ENCODE measurements at places on chromosomes 11 and 22.

DNA sequence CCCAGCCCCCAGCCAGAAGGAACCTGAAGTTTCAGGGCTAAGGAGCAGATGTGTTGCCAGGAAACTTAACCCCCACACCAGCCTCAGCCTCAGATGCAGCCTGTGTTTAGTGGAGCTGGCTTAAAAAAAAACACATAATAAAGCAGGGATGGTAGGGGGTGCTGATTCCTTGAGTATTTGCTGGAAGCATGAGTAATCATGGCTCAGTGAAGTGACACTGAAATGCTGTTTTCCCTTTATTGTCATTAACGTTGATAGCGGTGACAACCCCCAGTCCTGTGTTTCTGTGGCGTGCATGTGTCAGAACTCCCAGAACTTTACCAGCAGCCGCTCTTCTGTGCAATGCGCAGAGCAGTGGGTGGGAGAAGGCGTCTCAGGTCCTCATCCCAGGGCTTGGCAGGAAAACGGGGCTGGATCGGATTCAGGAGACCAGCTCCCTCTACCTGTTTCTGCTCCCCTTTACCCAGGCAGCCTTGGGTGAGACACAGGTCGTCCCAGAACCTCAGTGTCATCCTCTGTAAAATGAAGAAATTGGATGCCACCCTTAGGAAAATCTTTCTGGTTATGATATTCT, 1282.1 kb downstream of the TBC1D22A start:
- no peak for DNase-seq

GRCh38 chr11:15800111-15800800, 556.1 kb downstream of the SOX6 start:
- no peak for DNase-seq

- DNase-seq, result peak; percentile 33
These were observed 19.6 kb downstream of the MACROD1 start for GRCh38 chr11:64146036-64146955.

GRCh38 chr11:63530021-63530420, 6.6 kb upstream of the PLAAT4 start:
- no peak for DNase-seq

- DNase-seq, result no peak
These were observed 70.7 kb upstream of the E2F8 start for GRCh38 chr11:19311308-19312030.

DNA sequence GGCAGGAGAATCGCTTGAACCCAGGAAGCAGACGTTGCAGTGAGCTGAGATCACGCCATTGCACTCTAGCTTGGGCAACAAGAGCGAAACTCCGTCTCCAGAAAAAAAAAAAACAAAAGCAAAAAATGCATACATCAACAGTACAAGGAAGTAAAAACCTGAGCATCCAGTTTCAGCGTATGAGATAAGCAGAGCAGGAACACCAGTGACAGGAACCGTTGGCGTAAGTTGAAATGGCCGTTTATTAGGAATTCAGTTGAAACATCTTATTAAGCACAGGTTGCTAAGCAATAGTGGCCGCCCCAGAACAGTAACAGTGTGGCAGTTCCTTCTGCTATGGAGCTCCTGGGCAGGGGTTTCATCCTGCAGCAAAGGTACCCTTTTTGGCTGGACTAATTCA, 4.0 kb upstream of the L3MBTL2 start:
- no peak for DNase-seq

GRCh38 chr22:48827268-48827846, 1000.3 kb downstream of the BRD1 start:
- DNase-seq, result no peak

DNA sequence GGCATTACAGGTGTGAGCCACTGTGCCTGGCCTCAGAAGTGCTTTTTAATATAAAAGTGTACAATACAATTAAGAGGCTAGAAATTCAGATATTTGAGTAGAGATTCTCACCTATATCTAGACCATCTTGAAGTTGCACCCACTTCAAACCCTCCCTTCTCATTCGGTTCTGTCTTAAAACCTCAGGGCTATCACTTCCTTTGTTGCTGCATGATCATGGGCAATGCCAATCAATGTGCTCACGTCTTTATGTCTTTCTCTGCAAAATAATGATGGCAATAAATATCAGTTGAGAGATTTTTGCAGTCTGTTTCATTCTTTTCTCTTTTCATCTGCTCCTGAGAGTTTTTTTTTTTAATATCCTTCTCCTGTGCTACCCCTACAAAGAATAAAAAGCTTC, 9.3 kb upstream of the NUP160 start:
- no peak for DNase-seq

- DNase-seq, result peak; percentile 70
These were observed 56.2 kb downstream of the KCNJ4 start for GRCh38 chr22:38398609-38399461.

- no peak for DNase-seq
These were observed 20.3 kb upstream of the TENM4 start for GRCh38 chr11:79461144-79461543.

DNA sequence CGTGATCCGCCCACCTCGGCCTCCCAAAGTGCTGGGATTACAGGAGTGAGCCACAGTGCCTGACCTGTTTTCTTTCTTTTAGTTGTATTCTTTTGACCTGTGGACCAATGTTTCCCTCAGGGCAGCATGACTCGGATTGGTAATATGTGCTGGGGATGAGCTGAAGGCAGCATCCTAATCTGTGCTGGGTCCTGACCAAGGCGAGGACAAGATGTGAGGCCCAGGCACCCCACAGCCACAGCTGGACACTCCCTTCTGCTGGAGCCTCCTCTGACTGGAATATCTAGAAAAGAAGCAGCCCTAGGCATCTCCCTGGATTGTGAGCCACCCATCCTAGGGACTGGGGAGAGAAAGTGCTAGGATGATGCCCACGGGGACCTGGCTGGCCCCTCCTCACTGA, 105.4 kb downstream of the PDE2A start:
- DNase-seq, result no peak

GRCh38 chr11:66842501-66842895, 743 bp upstream of the RCE1 start:
- DNase-seq, result no peak

DNA sequence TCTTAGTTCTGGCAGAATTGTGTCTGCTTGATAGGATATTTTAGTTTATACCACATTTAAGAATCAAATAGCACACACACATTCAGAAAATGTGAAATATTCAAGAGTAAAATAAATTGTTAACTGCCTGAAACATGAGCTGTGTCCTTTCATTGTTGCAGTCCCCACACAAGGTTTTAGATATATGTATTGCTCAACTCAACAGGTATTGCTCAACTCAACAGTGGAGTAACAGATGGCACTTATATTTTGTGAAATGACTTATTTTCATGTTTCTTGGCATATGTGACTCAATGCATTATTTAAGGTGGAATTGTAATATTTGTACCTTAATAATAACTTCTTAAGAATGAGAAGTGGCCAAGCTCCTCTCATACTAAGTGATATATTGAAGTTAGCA, 760.3 kb downstream of the CNTN5 start:
- DNase-seq, result no peak

GRCh38 chr22:27844656-27845591, 43.4 kb upstream of the MN1 start:
- DNase-seq, result no peak

DNA sequence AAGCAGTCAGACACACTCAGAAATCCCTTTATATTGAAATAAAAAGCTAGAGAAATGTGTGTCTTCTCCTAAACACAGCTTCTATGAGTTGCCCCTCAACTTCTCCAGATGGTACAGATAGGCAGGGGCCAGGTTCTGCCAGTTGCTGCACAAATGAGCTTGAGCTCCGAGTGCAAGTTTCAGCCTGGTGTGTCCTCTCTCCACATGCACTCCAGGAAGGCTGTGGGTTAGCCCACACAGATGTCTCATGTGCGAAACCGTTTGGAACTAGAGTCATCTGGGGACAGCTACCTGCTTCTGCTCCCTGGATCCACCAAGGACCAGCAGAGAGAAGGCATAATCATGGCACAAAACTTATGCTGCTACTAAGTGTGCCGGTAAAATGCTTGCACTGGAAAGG, 812.6 kb downstream of the OPCML start:
- no peak for DNase-seq

GRCh38 chr22:24416611-24417010, 10.8 kb upstream of the ADORA2A start:
- DNase-seq, result no peak

DNA sequence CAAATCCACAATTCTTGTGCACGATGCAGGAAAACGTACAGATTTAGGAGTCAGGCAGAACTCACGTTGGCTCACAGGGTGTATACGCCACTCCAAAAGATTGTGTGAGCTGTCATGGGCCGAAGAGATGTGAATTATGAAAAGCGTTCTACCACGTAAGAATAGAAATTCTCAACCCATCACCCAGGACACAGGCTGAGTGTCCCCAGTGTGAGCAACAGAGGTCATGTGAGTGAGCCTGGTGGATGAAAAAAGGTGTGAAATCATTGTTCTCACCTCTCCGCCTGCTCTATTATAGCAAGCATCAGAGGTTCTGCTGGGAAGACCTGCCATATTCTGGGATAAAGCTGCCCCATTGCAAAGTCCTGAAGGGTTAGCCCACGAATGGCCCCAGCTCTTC, 235.0 kb downstream of the MN1 start:
- no peak for DNase-seq

DNA sequence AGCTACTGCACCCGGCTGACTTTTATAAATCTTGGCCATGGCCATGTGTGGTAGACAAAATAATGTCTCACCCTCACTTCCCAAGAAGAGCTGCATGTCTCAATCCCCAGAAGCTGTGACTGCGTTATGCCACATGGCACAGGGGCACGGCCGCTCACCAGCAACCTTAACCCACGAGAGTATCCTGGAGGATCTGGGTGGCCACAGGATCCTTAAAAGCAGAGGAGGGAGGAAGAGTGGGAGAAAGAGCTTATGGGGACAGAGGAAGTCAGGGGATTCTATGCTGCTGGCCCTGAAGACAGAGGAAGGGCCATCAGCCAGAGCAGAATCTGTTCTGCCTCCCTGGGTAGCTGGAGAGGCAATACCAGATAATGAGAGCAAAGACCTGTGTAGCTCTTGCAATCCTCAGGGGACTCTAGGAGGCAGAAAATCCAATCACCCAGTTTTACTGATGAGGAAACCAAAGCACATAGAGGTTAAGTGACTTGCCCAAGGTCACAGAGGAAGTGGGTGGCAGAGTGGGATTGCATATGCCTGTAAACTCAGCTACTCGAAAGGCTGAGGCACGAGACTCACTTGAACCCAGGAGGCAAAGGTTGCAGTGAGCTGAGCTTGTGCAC, 55.3 kb downstream of the CELSR1 start:
- DNase-seq, result no peak

GRCh38 chr11:58923300-58923788, 15.9 kb upstream of the GLYATL1 start:
- no peak for DNase-seq

DNA sequence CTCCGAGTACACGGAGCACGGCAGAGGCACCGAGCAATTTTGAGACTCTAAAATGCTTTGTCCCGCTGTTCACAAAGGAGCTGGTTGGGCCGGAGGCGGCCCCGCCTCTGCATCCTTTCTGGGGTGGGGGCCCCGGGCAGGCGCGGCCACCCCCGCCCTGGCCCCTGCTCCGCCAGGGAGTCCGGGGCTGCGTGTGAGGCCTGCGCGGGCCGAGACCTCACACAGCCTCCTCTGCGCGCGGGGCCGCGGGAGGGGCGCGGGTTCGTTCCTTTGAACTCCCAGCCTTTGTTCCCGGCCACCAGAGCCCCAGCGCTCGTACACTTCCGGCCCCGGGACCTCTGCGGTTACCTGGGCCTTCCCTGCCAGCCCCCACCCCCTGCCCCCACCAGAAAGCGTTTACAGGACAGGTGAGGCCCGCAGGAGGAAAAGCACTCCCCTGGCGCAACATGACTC, 1.6 kb downstream of the FGF19 start:
- no peak for DNase-seq

DNA sequence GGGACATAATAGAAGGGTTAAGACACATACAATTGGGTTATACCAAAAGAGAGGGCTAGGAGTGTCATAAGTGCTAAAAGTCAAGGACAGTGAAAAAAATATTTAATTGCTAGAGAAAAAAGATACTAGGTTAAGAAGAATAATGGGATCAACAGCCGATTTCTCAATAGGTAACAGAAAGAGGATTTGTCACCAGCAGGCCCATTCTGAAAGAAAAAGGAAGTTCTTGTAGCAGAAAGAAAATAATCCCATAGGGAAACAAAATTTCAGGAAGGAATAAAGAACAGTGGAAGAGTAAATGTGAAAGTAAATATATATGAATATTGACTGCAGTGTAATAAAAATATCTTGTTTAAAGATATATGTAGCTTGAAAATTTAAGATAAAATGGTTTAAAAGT, 43.3 kb upstream of the ADORA2A start:
- DNase-seq, result no peak

GRCh38 chr22:35593891-35594470, 23.1 kb downstream of the MB start:
- DNase-seq, result no peak

GRCh38 chr11:30333405-30333804, 10.5 kb downstream of the ARL14EP start:
- no peak for DNase-seq

DNA sequence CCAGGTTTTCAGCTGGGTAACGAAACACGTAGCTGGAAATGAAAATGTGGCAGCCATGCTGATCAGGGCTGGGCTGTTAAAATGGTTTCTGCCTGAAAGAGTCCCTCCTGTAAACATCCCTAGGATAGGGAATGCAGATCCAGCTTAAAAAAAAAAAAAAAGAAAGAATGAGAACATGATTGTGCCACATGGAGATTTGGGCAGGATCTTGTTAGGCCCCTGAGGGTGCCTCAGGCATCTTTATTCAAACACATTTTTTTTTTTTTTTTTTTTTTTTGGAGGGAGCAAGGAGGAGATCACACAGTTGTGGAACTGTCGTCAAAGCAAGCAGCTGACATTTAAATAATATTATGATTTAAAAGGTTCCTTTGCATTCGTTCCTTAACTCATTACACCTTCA, 900.3 kb downstream of the OPCML start:
- no peak for DNase-seq

GRCh38 chr11:64134963-64135362, 30.9 kb downstream of the MACROD1 start:
- no peak for DNase-seq

GRCh38 chr22:39589875-39590274, 19.3 kb downstream of the CACNA1I start:
- DNase-seq, result no peak

- DNase-seq, result no peak
These were observed 123.4 kb upstream of the ANO1 start for GRCh38 chr11:69954756-69955155.

- DNase-seq, result no peak
These were observed 76.1 kb downstream of the MED15 start for GRCh38 chr22:20583471-20583922.

DNA sequence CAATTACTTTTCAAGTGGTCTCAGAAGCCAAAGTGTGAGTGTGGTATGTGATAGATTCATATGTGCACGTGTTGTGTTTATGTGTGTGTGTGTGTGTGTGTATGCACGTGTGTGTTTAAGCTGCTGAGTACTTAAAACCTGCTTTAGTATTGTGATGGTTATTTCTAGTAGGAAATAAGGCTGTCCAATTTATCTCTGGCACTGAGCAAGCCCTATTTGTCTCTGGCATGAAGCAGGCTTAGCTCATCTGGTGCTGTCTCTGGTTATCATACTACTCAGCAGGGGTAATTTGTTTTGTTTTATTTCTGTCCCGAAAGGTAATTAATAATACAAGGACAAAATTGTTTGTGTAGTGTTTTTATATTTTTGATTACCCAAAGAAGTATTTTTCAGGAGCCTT, 333.7 kb downstream of the FAT3 start:
- no peak for DNase-seq

GRCh38 chr11:33642461-33643166, 58.0 kb downstream of the C11orf91 start:
- DNase-seq, result no peak

GRCh38 chr11:85391141-85391540, 236.0 kb downstream of the DLG2 start:
- no peak for DNase-seq

Data from activated CD4-positive, CD25-positive, alpha-beta regulatory T cell treated with anti-CD3 and anti-CD28 coated beads, Interleukin-2, amount 50 U/mL, for 16 hours (primary cell).